ENCODE measurements at places on chromosomes 16 and 17.

DNA sequence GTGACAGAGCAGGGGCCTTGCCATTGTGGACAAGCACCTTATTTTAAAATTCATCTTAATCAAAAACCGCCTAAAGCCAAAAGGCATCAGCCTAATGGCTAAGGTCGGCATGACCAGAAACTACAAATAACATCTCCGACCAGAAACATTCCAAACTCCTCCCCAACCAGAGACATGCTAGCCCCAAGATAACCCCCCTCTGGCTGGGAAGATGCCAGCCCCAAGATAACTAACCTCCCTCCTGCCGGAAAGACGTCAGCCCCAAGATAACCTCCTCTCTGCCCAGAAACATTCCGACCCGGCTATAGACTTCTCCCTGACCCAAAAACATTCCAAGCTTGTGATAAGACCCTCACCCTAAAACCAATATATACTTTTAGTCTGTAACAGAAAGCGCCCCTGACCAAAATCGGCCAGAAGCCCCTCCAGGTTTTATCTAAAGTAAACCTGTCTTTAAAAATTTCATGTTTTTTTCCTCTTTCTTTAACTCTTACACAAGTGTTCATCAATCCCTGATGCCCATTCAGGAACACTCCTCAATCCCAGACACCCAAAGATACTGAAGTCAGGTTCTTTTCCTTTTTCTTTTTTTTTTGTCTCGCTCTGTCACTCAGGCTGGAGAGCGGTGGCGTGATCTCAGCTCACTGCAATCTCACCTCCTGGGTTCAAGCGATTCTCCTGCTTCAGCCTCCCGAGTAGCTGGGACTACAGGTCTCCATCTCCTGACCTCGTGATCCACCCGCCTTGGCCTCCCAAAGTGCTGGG, 32.7 kb downstream of the TLE7 start:
- DNase-seq = no peak

GRCh38 chr16:53433509-53433908, 762 bp upstream of the RBL2 start:
- no peak for DNase-seq

GRCh38 chr16:22008215-22009059, 526 bp downstream of the MOSMO start:
- DNase-seq = peak; percentile 12

DNA sequence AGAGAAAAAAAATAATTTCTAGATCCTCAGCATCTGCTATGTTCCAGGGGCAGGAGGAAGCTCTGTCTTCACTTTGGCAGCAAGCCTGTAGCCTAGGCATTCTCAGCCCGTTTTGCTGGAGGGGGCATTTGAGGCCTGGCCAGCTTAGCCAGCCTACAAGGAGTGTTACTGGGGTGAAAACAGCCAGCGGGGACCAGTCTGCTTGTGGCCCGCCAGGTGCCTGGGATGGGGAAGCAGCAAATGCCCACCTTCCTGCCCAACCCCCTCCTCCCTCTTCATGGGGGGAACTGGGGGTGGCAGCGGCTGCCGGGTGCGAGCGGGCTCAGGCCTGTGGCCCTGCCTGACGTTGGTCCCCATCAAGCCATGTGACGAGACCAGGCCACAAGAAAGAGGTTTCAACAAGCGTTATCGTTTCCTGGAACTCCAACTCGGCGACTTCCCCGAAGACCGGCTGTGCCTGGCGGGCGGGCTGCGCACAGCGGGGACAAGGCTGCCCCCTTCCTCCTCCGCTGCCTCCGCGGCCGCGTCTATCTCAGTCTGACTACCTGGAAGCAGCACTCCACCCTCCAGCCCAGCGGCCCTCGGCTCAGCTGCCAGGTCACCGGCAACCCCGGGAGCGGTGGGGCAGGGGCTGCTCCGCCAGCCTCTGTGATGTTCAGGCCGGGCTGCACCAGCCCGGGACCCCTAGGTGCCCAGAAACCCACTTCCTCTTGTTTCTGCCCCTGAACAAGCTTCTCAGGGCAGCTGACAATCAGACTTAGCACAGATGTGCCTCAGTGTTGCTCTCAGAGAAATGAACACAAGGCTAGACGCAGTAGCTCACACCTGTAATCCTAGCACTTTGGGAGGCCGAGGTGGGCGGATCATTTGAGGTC, 22.9 kb downstream of the SOCS1 start:
- DNase-seq = peak; percentile 85

DNA sequence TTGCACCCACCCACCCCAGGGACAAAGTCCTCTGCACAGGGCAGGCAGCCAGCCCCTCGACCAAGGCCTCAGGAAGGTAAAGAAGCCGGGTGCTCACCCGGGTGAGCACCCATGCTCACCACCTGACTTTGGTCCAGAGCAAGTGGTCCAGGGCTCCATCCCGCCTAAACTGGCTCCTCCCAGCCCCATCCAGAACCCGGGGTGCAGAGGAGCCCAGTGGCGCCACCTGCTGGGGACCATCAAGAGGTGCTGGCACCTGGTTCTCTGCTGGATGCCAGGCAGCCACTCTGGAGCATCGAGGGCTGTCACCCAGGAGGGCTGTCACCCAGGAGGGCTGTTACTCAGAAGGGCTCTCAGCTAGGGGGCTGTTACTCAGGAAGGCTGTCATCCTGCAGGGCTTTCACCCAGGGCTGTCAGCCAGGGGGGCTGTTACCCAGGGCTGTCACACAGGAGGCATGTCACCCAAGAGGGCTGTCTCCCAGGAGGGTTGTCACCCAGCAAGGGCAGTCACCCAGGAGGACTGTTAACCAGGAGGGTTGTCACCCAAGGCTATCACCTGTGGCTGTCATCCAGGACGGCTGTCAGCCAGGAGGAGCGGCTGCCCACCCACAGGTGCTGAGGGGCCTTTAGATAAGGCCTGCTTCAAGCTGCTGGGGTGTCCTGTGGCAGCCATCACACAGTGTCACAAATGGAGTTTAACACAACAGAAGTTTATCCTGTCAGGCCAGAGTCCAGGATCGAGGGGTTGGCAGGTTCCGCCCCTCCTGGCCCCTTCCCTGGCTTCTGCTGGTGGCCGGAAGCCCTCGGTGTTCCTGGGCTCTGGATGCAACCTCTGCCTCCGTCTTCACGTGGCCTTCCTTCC, 98.5 kb downstream of the TNFRSF13B start:
- peak; percentile 10 for DNase-seq

- no peak for DNase-seq
These were observed at the start of gene NECAB2 for GRCh38 chr16:83967838-83968305. Gene NECAB2 (plus strand): TSS chr16:83968244. CDS start chr16:83968649, 405 bp downstream.

DNA sequence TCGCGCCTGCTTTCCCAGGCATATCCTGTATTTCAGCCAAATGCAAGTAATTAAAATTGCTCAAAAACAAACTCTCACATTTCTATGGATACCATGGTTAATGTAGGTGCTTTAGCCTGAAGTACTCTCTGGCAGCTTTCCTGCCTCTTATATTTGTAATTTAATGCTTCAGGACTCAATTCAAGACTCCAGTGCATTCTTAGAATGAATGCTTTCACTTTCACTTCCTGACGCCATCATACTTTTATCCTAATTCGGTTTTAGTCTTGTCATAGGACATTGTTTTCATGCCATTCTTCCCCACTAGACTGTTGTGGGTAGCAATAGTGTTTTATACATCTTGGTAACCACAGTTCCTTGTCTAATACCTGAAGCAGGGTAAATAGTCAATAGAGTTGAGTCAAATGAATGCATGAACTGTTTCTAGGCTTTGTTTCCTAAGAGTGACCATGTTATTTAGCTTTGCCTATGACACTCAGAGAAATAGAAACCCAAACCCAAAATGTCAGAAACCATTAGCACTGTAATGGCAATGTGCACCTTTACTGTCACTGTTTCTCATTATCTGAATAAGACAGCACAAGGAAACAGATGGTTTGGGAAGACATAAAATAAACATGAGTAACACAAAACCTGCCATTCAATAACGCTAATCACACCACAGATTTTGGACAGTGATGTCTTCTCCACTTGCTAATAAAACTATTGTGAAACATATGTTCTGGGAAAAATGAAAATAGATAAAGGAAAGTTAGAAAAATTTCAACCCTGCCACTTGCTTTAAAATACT, 705.5 kb downstream of the CDH11 start:
- DNase-seq = no peak

GRCh38 chr17:8118769-8119580, 661 bp upstream of the ALOXE3 start:
- DNase-seq = peak; percentile 88

GRCh38 chr16:53611179-53611696, 92.4 kb downstream of the RPGRIP1L start:
- DNase-seq = no peak

- DNase-seq = no peak
These were observed 13.6 kb downstream of the MRM1 start for GRCh38 chr17:36614933-36615332.

DNA sequence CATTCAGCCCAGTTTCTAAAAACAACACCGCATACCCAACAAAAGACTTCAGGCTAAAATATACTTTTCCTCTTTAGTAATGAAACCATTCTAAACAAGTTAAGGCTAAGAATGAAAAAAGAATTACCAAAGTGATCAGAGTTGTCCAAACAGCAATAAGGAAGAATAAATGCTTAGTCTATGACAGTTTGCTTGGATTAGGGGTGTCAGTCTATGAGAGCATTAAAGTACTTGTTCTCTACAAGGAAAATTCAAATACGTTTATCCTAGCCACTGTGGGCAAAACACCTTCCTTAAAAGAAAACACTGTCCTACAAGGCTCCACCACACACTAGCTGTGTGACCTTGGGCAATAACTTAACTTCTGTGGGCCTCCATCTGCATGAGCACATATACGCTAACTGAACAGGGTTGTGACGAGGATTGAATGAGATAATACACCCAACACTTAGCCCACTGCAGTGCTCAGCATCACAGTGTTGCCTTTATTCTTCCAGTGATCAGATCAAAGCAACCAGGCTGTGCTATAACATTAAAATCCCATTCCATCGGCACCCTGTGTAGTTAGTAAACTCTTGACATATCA, 53.6 kb downstream of the TEX2 start:
- DNase-seq = no peak

DNA sequence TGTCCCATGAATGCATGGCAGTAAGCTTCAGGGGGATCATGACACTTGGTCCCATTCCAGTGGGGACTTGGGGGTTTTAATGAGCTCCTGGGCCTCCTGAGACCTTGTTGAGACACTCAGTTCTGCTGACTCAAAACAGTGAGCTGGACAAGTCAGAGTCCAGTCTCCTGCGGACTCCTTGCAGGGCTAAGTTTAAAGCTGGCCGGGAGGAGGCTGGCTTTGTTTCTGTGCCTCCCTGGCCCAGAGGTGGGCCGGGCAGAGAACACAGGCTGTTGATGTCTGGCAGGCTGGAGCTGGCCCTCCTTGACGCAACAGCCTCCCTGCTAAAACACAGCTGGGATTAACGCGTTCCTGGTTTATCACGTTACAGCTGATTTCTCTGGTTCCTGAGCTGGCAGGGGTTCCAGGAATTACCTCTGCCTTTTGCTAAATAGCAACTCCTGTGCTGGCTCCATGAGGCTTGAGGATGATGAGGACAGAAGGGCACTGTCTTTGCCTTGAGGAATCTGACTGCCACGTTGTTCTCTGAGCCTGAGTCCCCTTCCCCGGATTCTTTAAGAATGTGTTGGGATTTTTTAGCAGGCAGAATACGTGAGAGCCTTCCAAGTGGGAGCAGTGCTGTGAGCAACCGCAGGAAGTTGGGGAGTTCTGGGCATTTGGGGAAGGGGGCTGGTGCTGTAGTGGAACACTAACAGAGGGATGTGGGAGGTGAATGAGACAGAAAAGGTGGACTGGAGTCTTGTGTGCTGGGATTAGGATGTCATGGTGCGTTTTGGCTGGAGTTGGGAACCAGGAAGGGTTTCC, 2.0 kb downstream of the GPT2 start:
- no peak for DNase-seq

GRCh38 chr16:47387026-47387734, 73.7 kb downstream of the ITFG1 start:
- no peak for DNase-seq

GRCh38 chr16:64417711-64418227, 704.1 kb downstream of the CDH11 start:
- DNase-seq = no peak

- DNase-seq = peak; percentile 47
These were observed at the start of gene DNAH2 for GRCh38 chr17:7716901-7717755. Gene DNAH2 (plus strand): TSS chr17:7717744. CDS start chr17:7719735, 1,991 bp downstream.

DNA sequence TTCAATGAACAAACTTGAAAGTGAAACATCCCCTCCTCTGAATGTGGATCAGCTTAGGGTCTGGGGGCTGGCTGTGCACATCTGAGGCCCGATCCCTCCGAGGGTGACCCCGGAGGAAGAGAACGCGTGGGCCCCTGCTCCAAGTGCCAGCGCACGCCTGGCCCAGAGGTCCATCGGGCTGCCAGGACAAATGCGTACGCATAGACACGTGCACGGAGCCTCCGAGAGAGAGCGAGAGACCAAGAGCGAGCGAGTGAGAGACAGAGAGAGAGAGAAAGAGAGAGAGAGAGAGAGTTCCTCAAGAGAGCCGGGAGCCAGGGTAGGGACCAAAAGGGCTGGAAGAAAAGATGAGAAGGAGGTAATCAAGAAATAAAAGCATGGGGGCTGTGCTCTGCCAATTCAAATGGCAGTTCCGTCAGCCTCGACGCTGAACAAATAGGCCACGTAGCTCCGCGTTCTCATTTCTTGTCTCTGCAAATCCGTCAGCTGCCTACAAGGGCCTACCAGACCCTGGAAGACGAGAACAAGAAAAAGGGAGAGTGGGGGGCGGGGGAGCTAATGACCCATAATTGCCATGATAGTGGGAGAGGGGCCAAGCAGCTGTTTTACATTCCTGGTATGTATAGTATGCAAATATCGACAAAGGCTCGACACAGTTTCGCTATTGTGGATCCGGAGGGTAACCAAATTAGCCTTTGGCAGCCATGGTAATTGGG, 435.3 kb upstream of the ZFHX3 start:
- no peak for DNase-seq

DNA sequence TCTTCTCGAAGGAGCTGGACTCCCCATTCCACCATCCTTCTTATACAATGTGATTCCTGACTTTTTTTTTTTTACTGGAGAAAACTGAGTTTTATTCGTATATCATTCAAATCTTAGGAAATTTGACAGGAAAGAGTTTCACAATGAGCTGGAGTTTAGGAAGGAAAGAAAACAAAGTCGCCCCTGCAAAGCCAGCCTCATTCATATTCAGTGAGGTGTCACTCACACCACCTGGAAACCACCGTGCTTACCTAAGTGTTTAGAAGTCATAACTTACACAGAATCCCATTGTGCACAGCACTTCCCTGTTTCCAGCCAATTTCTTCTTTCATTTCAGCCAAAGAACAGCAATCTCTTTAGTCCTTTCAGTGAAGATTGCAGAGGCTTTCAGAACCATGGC, 90.3 kb upstream of the CHMP6 start:
- no peak for DNase-seq

- no peak for DNase-seq
These were observed 15.6 kb upstream of the UTP6 start for GRCh38 chr17:31917065-31917529.

GRCh38 chr17:70716551-70716950, 547.2 kb downstream of the KCNJ2 start:
- no peak for DNase-seq

All from stimulated activated CD4-positive, alpha-beta T cell treated with anti-CD3 and anti-CD28 coated beads, Interleukin-12 subunit alpha, Interleukin-12 subunit beta, amount 100 ng/mL, for 4 hours (primary cell).